Muscle of leg (tissue), 16 donors: ENCODE measurements at places on chromosomes 7 and 10. TPM values are rescaled to one million over a fixed set of nuclear protein-coding genes. Genes with fewer than 3 reads are reported as not detected.

Gene TMEM225B
- total RNA-seq, result 0.89 TPM

GRCh38 chr7:74039337-74039736 is 11.4 kb downstream of the ELN start:
- H3K27ac ChIP-seq, result no peak overlapping the region
- H3K36me3 ChIP-seq, result peaks cover 17% of the 10 kb centered on the region
- peaks cover 2% of the 10 kb centered on the region for H3K27me3 ChIP-seq

Gene LMOD2
- 86.1 TPM for total RNA-seq

Gene XRCC2
- 3.5 TPM for total RNA-seq

DNA sequence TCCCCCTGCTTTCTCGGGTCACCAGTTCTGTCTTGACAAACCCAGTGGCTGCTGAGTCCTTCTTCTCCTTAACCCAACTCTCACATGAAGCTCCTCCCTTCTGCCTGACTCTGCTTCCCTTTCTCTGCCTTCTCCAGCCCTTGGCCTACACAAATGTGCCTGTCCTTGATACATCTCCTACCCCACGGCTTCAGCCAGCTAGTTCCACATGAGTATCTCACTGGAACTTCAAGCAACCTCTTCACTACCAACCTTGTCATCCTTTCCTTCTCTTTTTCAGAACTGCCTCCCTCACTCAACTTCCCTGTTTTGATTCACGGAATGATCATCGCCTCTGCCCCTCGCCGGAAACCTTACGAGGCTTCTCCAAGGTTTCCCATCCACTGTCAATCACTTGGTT is 55.9 kb downstream of the PDIA4 start:
- H3K4me3 ChIP-seq, result no peak overlapping the region
- peaks cover 3% of the 10 kb centered on the region for H3K4me1 ChIP-seq
- peak; percentile 38 for DNase-seq
- H3K27me3 ChIP-seq, result no peaks in the 10 kb centered on the region
- no peaks in the 10 kb centered on the region for H3K36me3 ChIP-seq

DNA sequence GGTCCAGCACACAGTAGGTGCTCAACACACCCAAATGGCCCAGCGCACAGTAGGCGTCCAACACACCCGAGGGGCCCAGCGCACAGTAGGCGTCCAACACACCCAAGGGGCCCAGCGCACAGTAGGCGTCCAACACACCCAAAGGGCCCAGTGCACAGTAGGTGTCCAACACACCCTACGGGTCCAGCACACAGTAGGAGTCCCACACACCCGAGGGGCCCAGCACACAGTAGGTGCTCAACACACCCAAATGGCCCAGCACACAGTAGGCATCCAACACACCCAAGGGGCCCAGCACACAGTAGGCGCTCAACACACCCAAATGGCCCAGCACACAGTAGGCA is 80.8 kb downstream of the FOXL3 start:
- peaks cover 38% of the 10 kb centered on the region for H3K27me3 ChIP-seq
- H3K4me1 ChIP-seq, result peaks cover 8% of the 10 kb centered on the region
- no peak overlapping the region for H3K27ac ChIP-seq
- H3K4me3 ChIP-seq, result no peak overlapping the region

DNA sequence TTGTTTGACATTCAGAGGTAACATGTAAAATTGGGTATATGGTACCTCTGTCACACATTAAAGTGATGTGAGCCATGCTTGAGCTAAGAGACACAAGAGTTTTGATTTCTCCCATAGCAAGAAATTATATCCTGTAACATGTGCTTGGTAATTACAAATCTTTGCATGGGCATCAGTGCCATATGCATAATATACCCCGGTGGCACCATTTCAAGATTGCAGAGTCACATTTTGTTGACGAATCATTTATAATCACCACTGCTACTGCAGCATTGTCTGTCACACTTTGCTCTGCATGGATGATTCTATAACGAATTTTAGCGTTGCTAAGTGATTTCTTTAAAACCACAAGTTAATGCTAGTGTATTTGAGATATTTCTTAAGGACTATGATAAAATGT is 443.7 kb upstream of the LRRN3 start:
- H3K4me3 ChIP-seq, result no peak overlapping the region
- H3K36me3 ChIP-seq, result no peaks in the 10 kb centered on the region
- DNase-seq, result no peak
- no peak overlapping the region for H3K27ac ChIP-seq
- no peaks in the 10 kb centered on the region for H3K4me1 ChIP-seq

GRCh38 chr7:71290452-71290851 is 158.5 kb downstream of the GALNT17 start:
- peaks cover 14% of the 10 kb centered on the region for H3K4me1 ChIP-seq
- H3K27ac ChIP-seq, result no peak overlapping the region
- no peaks in the 10 kb centered on the region for H3K27me3 ChIP-seq
- no peak overlapping the region for H3K4me3 ChIP-seq
- no peaks in the 10 kb centered on the region for H3K36me3 ChIP-seq
- peak; percentile 26 for DNase-seq

Gene ANKRD7
- total RNA-seq, result 0.62 TPM

DNA sequence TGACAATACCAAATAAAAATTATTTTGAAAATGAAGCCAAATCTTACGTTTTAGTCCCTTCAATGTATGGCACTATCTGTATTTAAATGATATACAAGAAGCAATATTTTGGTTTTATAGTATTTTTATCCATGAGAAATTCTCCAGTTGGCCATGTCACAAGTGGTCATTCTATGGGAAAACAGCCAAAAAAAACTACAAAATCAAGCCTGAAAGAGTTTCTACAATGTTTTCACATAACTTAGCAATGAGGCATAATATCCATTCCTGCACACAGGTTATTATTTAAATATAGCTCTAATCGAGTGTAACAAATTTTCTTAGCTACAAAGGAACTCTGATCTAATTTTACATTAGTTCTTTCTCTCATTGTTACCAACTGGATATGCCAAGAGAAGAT is 5.4 kb downstream of the RAB11FIP2 start:
- no peaks in the 10 kb centered on the region for H3K27me3 ChIP-seq
- H3K4me1 ChIP-seq, result peaks cover 6% of the 10 kb centered on the region
- no peak overlapping the region for H3K27ac ChIP-seq
- peaks cover 2% of the 10 kb centered on the region for H3K36me3 ChIP-seq

GRCh38 chr10:15879663-15880062 is 19.4 kb upstream of the MINDY3 start:
- H3K27me3 ChIP-seq, result peaks cover 3% of the 10 kb centered on the region
- no peaks in the 10 kb centered on the region for H3K36me3 ChIP-seq
- no peak overlapping the region for H3K27ac ChIP-seq
- H3K4me1 ChIP-seq, result no peaks in the 10 kb centered on the region

- DNase-seq, result no peak
- H3K36me3 ChIP-seq, result peaks cover 88% of the 10 kb centered on the region
- H3K4me3 ChIP-seq, result no peak overlapping the region
- no peaks in the 10 kb centered on the region for H3K27me3 ChIP-seq
- H3K27ac ChIP-seq, result no peak overlapping the region
Measured at GRCh38 chr7:44762300-44762699, 13.7 kb downstream of the ZMIZ2 start.
